ENCODE measurements at places on chromosomes 6 and 20.

DNA sequence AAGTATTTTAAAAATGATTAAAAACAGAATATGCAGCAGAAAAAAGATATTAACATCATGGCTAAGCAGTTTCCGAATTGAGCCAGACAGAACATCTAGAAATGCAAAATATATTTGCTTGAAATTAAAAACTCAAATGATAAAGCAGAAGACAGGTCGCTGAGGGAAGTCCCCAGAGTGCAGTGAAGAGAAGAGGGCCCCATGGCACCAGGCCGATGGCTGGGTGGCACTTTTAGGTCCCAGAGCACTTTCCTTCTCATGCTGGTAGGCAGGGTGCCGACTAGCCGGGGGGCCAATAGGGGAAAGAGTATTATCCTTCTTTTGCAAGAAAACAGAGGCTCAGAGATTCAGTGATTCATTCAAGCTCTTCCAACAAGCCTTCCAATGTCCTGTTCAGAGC is 58.9 kb downstream of the MYH7B start:
- no peak for DNase-seq

GRCh38 chr20:47427746-47428145 is 71.2 kb upstream of the ZMYND8 start:
- DNase-seq: no peak

GRCh38 chr6:30219244-30219643 is 6.0 kb upstream of the TRIM26 start:
- DNase-seq: peak; percentile 31

GRCh38 chr6:69090132-69090531 is 455.1 kb downstream of the ADGRB3 start:
- DNase-seq: no peak

- DNase-seq: no peak
These were observed 928.3 kb downstream of the TBC1D32 start for GRCh38 chr6:120405947-120406346.

DNA sequence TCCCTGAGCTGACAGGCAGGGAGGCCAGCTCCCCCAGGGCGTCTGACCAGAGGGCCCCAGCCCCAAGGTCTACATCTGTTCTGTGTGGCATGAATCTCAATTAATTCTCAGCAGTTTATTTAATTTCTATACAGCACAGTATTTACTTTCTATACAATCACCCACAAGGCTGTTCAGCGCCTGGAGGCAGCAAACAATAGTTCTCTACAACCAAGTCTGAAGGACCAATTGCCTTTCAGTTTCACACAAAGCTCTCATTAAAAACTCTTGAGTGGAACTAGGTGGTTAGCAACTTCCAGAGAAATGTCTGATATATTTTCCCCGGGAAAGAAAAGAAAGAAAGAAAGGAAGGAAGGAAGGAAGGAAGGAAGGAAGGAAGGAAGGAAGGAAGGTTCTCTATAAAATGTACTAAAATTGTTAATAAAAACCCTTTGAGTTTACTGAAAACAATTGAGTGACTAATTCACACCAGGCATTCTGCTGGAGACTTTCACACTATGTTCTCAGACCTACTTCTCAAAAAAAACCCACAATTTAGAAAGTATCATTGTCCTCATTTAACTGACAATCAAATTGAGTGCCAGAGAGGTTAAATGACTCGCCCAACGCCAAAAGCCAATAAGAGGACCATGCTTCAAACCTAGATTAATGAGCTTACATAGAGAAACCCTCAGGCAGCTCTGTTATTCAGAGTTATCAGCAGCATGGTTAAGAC is 62.5 kb downstream of the METTL24 start:
- DNase-seq: no peak

DNA sequence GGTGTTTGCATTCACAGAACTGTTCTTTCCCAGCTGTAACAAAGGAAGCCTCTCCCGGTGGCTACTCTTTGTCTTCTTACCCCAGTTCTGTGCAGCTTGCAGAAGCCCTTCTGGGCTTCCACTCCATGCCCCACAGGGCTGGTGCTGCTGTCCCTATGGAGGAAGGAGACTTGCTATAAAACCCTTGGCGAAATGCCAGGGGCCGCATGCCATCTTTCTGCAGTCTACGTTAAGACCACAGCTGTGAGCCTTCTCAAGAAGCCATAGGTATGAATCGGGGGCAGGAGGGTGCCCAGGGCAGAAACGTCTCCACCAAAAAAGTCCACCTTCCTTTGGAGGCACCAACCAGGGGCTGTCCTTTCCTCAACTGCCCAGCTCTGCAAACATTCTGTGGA is 60.7 kb downstream of the PRND start:
- no peak for DNase-seq

- DNase-seq: no peak
These were observed 469.8 kb upstream of the FLRT3 start for GRCh38 chr20:14807224-14807623.

GRCh38 chr6:45518013-45518720 is 140.4 kb upstream of the SUPT3H start:
- DNase-seq: no peak

GRCh38 chr6:163897669-163898068 is 483.2 kb downstream of the QKI start:
- no peak for DNase-seq

- DNase-seq: no peak
These were observed 74.1 kb downstream of the FAM83B start for GRCh38 chr6:54920628-54921027.

GRCh38 chr6:120671519-120671918 is 662.8 kb downstream of the TBC1D32 start:
- no peak for DNase-seq

DNA sequence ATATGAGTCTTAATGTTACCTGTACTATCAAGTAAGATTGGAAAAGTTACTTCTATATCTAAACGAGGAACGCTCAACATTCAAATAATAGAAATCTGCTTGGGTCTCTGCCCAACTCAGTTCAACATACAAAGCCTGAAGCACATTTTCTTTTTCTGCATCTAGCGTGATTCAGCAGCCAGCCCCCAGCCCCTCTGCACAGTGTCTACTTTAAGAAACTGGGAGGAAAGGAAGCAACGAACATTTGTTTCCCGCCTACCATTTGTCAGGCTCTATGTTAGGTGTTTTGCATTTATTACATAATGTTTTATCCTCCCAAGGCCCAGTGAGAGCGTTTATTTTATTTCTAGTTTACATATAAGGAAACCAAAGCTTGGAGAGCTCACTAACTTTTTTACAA is 17.3 kb downstream of the PHACTR1 start:
- no peak for DNase-seq

DNA sequence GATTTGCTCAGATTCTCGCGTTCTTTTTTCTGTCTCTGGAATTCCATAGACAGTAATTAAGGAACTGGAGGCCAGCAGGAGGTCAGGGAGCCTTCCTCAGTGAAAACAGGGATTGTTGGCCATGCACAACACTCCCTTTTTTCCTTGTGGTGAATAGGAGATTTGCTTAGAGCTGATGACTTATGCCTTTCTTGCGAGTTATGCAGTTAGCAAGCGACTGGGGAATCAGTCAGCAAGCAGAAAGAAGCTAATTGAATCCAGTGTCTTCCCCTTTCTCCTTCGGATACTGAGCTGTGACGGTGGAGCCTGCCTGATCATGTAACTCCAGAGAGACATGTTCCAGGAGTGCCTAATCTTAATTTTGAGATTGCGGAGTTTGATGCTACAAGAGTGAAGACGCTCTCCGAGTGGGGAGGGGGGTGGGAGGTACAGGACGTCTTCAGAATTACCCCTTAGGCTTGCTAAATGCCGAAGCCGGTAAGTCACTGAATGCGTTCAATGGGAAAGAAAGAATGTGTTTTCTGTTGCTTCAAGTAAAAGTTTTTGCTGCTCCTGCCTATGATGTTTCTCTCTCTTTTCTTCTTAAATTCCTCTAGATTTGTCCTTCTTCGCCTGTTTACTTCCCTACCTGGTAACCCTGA is 165.9 kb downstream of the SASH1 start:
- no peak for DNase-seq

- no peak for DNase-seq
These were observed 90.0 kb upstream of the IFNGR1 start for GRCh38 chr6:137309078-137309762.

DNA sequence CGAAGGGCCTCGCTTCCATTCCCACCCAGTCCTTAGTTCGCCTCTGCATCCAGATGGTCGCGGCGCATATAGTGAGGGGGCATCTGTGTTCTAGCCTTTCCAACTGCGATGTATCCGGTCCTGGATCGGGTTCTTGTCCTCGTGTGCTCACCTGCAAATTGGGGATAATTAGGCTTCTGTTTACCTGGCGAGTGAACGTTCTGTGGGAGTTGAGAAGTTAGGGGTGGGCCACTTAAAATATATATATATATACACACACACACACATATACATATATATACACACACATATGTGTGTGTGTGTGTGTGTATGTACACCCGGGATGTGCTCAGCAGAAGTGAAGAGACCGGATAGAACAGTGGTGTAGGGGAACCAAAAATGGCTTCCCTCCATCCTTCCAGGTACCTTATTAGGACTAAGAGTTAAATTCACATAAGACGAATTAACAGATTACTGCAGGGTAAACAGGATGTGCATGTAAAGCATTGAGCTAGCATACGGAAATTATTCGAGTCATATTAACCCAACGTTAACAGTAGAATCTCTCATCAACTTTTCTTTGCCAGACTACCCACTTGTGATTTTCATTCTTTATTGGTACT is 537 bp downstream of the CSTF1 start:
- no peak for DNase-seq

- no peak for DNase-seq
These were observed 3.2 kb upstream of the PPP1R3G start for GRCh38 chr6:5081955-5082354.

DNA sequence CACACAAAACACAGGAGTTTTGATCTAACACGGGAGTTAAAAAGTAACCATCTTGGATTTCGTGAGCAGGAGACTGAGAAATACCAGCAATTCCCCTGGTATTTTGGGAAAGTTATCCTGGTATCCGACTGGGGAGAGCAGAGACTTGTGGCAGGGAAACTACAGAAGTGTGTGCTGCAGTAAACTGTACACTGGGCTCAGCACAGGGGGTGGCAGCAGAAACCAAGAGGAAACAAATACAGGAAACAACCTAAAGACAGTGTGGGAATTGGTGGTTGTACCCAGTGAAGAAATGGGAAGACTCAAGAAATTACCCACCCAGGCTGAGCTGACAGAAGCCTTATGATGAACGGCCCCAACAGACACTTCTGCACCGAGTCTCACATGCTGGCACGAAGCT is 109.8 kb downstream of the CHD6 start:
- DNase-seq: no peak

GRCh38 chr6:3147914-3148757 is 9.2 kb downstream of the TUBB2A start:
- no peak for DNase-seq

All from stimulated activated CD4-positive, alpha-beta T cell treated with anti-CD3 and anti-CD28 coated beads, TNF-alpha, amount 100 ng/mL, for 1 hour (primary cell).